EH (cell line): ENCODE measurements at places on chromosomes 5 and 9.

- no peak for DNase-seq
These were observed 2.0 kb downstream of the PRLR start for GRCh38 chr5:35228310-35228709.

DNA sequence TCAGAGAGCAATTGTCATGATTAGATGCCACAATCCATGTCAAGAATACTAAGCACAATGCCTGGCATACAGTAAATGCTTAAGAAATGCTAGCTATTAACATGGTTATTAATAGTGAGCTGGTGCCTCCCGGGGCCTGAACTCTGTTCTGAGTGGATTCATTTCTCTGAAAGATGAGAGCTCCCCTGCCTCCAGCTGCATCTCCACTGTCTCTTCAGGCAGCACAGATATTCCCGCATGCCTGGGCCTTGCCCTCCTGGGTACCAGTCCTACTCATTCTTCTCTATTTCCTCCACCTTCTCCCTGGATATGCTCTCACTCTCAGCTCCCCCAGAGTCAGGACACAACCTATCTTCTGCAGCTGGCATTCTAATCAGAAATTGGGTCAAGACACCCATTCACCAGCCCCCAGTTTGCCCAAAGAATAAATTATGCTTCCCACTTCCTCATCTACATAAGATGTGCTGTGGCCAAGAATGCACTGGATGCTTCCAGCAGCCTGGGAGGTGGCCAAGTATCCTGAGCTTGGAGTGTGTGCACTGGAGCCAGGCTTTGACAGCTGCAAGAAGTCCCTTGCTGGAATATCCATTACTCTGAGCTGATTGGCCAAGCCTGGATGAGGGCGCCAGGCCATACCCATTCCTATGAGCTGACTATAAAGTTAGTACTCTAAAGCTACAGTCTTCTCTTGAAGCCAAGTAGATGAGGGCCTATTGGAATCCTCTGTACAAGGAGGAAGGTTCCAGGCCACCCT lies 669.0 kb downstream of the ACTL7B start:
- DNase-seq, result peak; percentile 83

DNA sequence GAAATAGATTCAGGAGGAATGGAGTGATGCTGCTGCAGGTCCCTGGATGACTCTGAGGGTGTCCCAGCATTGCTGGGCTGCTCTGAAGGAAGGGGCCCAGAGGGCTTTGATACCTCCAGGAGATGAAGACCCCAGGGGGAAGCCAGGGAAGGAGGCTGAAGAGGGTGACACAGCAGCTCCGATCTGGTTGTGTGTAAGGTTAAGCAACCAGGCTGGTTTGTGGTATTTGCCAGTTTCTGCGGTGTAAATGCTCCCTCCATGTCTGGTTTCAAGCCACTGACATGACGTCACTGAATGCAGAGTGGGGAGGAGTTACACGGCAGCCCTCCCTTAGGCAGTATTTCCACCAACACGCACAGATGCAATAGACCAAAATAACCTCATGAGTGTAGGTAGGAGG lies 40.0 kb upstream of the ORM1 start:
- peak; percentile 95 for DNase-seq

- DNase-seq, result no peak
These were observed 110.0 kb downstream of the STK32A start for GRCh38 chr5:147344861-147345260.

DNA sequence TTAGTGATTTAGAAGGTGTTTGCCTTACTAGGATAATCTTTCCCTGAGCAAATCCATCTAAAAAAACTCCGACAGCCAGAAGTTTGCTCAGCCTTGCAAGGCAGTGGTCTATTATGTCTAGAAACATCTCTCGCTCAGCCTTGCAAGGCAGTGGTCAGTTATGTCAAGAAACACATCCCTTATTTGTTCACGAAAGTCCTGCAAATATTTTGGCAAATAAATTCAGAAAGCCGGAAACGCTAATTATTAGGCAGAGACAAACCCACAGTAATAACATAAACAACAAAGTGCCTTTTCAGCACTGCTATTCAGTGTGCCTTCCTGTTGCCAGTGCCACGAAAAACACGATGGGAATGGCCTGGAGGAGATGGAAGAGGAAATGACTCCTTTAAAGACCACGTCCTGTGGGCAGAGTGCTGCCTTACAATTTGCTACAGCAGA lies 184.5 kb downstream of the GNAQ start:
- DNase-seq, result peak; percentile 86
